ENCODE measurements at places on chromosomes 3 and 15.

DNA sequence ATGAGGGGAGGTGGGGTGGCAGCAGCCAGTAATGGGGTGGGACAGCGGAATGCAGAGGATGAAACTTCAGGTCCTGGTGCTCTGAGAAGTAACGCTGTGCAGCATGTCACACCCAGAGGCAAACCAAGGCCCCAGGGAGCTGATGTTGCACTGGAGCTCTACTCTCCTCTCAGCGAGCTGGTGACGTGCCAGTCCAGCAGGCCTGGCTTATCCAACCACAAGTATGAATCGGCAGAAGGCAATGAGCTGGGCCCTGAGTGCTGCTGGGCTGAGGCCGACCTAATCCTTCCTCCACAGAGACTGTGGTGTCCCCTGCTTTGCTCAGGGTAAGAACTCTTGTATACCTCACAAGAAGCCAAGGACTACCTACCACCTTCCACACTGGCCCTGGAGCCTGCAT, 30.5 kb downstream of the CD86 start:
- DNase-seq = no peak

- no peak for DNase-seq
Observed at GRCh38 chr15:61028427-61028826, 200.7 kb downstream of the RORA start.

- no peak for DNase-seq
Observed at GRCh38 chr3:64686446-64686908, 1.3 kb downstream of the ADAMTS9 start.

DNA sequence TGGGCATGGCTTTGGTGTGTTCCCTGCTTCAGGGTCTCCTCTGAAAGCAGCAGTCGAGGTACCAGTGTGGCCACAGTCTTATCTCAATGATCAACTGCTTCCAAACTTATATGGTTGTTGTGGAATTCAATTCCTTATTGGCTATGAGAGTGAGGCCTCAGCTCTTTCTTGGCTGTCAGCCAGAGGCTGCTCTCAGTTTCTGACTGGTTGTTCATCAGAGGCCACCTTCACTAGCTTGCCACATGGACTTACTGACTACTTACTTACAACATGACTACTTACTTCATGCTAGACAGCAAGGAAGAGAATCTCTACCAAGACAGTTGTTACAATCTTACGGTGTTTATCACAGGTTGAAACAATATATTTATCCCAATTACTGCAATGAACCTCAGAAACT, 789.2 kb downstream of the DIPK2A start:
- no peak for DNase-seq

DNA sequence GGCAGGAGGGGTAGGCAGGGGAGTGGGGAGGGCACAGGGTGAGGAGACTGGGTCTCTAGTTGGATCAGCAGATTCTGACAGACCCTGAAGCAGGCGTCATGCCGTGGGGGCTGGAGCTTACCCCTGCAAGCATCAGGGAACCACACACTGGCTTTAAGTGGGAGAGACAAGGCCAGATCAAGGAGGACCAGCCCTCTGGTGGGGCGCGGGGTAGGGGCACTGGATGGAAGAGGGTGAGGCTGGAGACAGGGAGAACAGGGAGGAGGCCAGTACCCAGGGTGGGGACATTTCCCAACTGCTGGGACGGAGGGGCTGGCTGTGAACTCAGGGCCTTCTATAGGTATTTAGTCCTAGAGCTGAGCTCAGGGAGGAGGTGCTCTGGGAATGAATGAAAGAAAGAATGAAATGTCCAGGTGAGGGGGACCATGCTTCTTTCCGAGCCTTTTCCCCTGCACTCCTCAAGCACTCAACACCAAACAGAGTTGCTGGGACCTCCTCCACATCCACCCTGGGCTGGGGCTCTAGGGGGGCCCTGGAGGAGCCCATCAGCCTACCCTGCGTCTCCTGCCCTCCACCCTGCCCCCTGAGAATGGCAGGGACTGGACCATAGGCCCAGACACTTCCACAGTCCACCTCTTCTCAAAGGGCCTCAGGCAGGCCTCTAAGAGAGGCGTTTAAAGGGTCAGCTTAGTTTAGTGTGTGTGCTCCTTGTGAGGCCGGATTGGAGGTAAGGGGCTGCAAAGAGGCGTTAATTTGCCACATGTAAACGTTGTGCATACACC, 49.0 kb upstream of the FGD5 start:
- DNase-seq = no peak

DNA sequence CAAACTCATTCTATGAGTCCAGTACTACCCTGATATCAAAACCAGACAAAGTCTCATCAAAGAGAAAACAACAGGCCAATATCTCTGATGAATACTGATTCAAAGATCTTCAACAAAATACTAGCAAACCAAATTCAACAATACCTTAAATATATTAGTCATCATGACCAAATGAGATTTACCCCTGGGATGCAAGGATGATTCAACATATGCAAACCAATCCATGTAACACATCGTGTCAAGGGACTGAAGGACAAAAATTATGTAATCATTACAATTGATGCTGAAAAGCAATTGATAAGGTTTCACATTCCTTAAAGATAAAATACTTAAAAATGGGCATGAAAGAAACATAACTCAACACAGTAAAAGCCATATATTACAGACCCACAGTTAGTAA, 1476.9 kb downstream of the SI start:
- DNase-seq = no peak

Data from activated CD8-positive, alpha-beta memory T cell treated with anti-CD3 and anti-CD28 coated beads, Interleukin-2, amount 50 U/mL, for 4 hours (primary cell).